ENCODE measurements at places on chromosomes 16 and 17.

GRCh38 chr16:2233872-2234812 lies 2.1 kb upstream of the DNASE1L2 start:
- DNase-seq, result no peak

- peak; percentile 12 for DNase-seq
Measured at GRCh38 chr16:87406495-87407088, 14.5 kb downstream of the MAP1LC3B start.

DNA sequence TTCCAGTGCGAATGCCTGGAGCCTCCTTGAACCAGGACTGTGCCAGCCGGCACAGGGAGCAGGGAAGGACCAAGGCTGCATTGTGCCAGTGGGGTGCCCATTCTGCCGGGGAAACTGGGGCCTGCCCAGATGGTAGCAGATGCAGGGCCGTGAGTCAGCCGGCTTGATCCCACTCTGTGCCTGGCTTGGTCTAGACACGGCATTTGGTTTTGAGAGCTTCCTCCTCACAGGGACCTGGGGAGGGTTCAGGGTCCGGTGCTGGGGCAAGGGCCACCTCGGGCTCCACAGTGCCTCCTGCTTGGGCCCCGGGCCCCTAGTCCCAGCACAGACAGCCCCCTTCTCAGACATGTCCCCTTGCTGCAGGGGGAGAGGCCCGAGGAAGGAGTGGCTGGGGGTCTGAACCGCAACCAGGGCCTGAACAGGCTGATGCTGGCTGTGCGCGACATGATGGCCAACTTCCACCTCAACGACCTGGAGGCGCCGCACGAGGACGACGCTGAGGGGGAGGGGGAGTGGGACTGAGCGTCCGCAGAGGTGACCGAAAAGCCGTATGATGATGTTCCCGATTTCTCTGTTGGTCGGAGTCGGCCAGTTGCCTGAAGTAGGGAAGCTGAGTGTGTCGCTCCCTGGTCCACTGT lies 7.8 kb upstream of the MC1R start:
- no peak for DNase-seq

- DNase-seq, result peak; percentile 48
Measured at GRCh38 chr16:79845033-79845733, 244.6 kb upstream of the MAF start.

- DNase-seq, result no peak
Measured at GRCh38 chr16:50737420-50737959, 4.4 kb upstream of the CYLD start.

DNA sequence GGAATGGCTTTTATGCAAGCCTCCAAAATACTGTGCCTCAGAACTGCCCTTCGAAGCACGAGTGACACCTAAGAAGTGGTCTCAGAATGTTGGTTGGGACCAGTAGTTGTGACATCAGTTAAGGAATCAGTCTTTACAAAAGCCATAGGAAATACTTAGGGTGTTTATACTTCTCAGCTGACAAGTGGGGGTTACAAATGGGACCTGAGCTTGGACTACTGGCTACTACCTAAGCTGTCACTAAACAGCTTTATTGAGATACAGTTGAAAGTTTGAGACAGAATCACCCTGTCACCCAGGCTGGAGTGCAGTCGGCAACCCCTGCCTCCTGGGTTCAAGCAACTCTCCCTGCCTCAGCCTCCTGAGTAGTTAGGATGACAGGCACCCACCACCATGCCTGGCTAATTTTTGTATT lies 5.0 kb downstream of the RPL19 start:
- no peak for DNase-seq

All from GM13976 (cell line).